ENCODE measurements at places on chromosomes 6 and 20.

DNA sequence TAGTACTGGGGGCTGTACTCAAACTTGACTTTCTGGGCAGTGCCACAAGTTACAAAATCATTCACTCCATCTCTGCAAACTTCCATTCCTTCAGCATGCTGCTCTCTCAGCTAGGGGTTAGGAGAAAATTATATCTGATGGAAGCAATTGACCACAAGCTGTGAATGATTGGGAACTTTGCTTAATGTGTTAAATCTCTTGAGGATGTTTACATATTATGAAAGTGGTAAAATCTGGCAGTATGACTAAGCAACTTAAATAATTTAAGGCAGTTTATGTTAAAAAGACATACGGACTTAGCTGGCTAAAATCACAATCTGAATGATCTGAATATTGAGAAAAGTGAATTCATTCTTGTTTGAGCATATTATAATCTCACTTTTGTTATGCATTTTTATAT, 415.0 kb downstream of the PHF3 start:
- DNase-seq: no peak

GRCh38 chr20:63884506-63885263, 10.2 kb upstream of the DNAJC5 start:
- no peak for DNase-seq

DNA sequence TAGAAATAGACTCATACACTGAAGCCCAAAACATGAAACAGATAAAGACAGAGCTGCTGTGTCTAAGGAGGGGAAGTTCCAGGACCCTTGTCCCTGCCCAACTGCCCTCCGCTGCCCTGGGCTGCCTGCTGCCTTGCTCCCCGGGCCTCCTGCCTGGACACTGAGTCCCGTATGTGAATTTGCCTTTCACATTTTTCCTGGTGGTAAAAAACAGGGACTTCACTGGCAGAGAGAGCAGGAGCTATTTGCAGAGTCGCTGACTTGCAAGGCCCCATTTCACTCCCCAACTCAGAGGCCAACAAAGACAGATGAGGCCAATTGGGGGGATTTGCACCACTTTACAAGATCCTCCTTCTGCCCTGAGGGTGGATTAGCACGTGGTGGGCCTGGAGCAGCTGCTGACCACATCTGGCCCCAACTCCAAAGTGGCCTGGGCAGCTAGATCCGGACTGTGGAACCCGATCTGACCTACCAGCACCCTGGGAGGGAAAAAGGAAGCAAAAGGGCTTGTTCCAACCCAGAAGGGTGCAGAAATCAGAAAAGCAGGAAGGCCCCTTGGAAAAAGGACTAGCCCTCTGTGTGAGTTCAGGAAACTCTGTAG, 61.4 kb downstream of the NOL4L start:
- DNase-seq: no peak

- no peak for DNase-seq
Observed at GRCh38 chr6:2179241-2179640, 66.2 kb downstream of the GMDS start.

Measured in NCI-H460 (cell line).